ENCODE measurements at places on chromosomes 2 and 18.

GRCh38 chr2:34567128-34567527 lies 968.0 kb upstream of the FAM98A start:
- DNase-seq, result no peak

DNA sequence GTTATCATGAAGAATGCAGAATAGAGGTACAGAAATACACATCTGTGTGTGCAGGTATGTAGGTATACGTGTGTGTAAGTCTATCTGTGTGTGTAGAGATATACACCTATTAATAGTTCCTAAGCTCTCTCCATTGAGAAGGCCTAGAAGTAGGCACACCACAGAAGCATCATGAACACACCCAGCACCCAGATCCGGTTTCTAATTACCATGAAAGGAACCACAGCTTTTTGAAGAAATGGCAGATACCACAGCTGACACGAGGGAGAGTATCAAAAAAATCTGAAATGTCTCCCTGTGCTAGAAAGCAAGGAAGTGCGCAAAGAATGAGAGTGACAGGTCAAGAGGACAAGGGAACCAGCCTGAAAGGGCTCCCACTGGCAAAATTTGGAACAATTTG lies 27.7 kb upstream of the AP1S3 start:
- peak; percentile 1 for DNase-seq

DNA sequence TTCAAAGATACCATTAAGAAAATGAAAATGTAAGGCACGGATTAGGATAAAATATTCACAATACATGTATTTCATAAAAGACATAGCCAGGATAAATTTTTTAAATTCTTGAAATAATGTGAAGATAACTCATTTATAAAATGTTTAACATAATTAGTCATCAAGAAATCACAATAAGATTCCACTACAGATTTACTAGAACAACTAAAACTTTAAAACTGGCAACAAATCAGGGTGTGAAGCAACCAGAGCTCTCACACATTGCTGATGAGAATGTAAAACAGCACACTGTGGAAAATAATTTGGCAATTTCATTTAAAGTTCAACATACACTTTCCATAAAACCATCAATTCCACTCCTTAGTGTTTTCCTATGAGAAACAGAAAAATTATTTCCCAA lies 89.6 kb upstream of the UBE2E3 start:
- DNase-seq, result no peak

DNA sequence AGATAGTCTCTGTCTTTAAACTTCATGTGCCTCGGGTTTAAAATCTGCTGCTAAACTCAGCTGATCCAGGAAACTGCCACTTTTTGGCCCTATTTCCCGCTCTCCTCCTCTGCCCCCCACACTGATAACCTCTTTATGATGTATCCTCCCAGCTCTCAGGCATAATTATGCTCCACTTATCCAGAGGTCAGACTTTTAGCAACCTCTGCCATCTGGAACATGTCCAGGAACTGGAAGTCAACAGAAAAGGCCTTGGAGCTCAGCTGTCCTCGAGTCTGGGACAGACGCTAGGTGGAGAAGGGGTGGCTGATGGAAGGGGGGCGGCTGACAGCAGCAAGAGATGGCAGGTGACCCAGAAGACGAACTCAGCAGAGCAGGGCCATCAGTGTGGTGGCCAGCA lies 41.2 kb downstream of the ASAP2 start:
- DNase-seq, result no peak

DNA sequence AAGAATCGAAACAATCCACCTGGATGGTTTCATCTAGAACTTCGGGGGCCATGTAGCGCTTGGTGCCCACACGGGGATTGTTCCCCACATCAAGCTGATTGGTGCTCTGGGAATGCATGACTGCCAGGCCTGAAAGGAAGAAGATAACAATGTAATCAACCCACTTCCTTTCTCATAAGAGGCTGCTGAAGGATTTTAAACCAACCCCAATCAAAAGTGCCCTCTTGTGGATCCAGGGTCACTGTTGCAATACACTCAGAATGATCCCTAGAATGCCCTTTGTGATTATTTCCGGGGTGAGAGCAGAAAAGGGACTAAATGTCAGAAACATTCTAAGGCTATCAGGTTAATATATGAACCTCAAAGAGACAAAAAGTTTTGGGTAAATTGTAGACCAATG lies 115.2 kb downstream of the ACVR1 start:
- no peak for DNase-seq

DNA sequence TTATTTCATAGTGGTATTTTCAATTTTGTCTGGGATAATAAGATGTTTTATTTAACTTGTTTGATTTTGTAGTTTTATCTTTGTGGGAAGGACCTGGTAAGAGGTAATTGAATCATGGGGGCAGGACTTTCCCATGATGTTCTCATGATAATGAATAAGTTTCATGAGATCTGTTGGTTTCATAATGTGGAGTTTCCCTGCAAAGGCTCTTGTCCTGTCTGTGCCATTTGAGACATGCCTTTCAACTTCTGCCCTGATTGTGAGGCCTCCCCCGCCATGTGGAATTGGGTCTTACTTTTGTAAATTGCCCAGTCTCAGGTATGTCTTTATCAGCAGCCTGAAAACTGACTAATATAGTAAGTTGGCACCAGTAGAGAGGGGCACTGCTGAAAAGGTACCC lies 77.8 kb upstream of the ARHGAP15 start:
- no peak for DNase-seq

DNA sequence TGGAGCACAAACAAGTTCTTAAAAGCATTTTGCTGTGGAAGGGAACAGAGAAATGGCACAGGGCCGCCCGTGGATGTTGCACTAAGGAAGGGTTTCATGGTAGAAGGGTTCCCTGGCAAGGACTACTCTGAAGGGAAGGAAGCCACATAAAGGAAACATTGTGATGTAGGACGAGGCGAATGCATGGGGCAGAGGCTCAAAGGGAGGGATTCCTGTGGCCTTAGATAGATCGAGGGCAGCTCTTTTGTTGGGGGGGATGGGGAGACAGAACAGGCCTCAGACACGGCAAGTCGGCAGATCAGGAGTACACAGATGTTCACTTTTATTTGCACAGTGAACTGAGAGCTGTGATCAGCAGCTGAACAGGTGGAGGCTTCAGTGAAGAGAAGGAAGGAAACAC lies 205.4 kb downstream of the SNTG2 start:
- no peak for DNase-seq

DNA sequence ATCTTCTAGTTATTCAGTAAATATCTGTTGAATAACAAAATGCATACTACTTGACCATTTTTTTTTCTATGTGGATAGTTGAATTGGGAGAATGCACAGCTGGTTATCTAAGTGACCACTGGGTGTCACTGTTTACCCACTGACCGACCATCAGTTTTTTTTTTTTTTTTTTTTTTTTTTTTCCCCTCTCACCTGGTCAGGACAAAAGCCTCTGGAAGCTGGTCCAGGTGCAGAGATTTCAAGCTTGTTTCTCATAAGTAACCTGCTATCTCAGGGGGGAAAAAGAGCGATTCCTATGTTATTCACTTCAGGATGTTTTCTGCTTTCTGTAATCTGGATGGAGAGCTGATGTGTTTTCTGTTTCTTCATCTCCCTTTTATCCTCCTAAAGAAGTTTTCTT lies 256.0 kb downstream of the DCDC2C start:
- DNase-seq, result no peak

- DNase-seq, result no peak
These were observed 276.8 kb upstream of the POU3F3 start for GRCh38 chr2:104577143-104577542.
